ENCODE measurements at places on chromosomes 7 and 10. TPM values are rescaled to one million over a fixed set of nuclear protein-coding genes. Genes with fewer than 3 reads are reported as not detected.
A peak's percentile ranks its signal among the peaks of the same experiment; 100 is the strongest.

DNA sequence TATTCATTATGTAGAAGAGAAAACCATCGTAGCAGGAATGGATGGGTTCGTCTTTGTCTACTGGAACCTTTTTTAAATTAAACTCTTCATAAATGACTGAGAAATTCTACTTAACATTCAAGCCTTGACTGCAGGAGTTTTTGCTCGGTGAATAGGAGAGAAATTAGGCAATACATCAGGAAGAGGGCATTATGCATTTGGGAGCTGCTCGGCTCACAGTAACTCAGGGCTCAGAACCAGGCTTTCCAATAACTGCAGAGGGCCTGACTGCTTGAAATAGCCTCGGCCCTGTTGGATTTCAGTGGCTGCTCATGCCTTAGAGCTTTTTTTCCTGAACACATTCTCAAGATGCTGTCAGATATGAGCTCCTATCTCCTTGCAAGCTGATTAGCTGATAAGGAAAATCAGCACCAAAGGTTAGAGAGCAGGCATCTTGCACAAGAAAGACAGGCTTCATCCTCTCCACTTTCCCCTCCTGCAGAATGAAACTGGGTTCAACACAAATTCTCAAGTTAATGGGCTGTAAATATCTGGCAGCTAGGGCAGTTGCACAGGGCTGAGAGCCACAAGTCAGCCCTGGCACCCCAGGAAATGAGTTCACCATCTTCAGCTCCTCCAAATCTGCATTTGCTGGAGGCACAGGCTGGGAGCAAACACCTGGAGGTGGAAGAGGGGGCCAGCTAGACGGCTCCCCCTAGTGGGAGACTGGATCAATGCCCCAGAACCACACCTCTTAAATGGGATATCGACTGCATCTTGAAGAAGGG lies 24.3 kb downstream of the TECTB start:
- H3K27me3 ChIP-seq: no peaks in the 10 kb centered on the region
- H3K4me1 ChIP-seq: no peaks in the 10 kb centered on the region
- H3K36me3 ChIP-seq: no peaks in the 10 kb centered on the region
- peak; percentile 24 for DNase-seq

TMEM106B gene
- total RNA-seq: 31.7 TPM

LEP gene
- 0.30 TPM for total RNA-seq

RBM17 gene
- 77.0 TPM for total RNA-seq

LCOR gene
- total RNA-seq: 16.7 TPM

DNA sequence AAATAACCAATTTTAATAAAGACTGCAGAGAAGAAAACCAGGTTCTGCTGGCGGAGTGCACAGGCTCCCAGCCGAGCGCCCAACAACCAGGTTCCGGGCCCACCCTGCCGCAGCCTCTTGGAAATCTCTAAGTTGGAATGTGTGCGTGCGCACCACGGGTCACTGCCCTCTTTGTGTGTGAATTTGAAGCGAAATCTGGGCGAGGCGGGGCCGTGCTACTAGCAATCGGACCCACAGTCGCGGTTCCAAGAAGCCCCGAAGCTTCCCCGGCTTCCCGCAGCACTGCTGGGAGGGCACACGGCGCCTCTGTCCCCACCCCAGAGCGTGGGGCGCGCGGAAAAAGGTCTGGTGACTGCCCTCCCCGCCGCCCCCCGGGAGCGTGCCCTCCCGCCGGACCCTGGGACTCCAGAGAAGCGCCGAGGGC lies 666 bp upstream of the MAP3K8 start:
- peak; percentile 78 for DNase-seq
- H3K36me3 ChIP-seq: no peaks in the 10 kb centered on the region
- no peaks in the 10 kb centered on the region for H3K27me3 ChIP-seq

- no peak for DNase-seq
- no peaks in the 10 kb centered on the region for H3K36me3 ChIP-seq
- H3K27ac ChIP-seq: no peak overlapping the region
- H3K4me3 ChIP-seq: no peak overlapping the region
- H3K4me1 ChIP-seq: no peaks in the 10 kb centered on the region
- H3K27me3 ChIP-seq: no peaks in the 10 kb centered on the region
These were observed 60.3 kb downstream of the PRR15 start for GRCh38 chr7:29623973-29624372.

GRCh38 chr10:44370731-44371248 lies 14.1 kb downstream of the CXCL12 start:
- peaks cover 4% of the 10 kb centered on the region for H3K4me1 ChIP-seq
- H3K27me3 ChIP-seq: no peaks in the 10 kb centered on the region
- no peaks in the 10 kb centered on the region for H3K36me3 ChIP-seq
- no peak overlapping the region for H3K27ac ChIP-seq

DNA sequence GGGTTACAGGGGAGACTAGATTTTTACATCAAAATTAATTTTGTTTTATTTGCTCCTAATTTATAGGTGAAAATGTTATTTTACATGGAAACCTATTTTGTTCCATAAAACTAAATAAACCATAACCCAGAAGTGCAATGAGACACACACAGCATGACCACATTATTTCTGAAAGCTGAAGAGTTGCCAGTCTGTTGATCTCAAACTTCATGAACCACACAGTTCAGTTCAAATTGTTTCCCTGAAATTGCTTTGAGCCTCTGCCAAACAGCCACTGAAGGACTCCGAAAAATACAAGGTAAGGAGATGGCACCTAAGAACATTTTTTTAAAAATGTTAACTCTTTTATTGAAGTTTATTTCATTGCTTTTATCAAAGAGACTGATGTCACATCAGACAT lies 25.0 kb upstream of the ITGB8 start:
- H3K36me3 ChIP-seq: no peaks in the 10 kb centered on the region
- no peaks in the 10 kb centered on the region for H3K27me3 ChIP-seq
- no peak overlapping the region for H3K27ac ChIP-seq
- no peaks in the 10 kb centered on the region for H3K4me1 ChIP-seq
- H3K4me3 ChIP-seq: no peak overlapping the region

DNA sequence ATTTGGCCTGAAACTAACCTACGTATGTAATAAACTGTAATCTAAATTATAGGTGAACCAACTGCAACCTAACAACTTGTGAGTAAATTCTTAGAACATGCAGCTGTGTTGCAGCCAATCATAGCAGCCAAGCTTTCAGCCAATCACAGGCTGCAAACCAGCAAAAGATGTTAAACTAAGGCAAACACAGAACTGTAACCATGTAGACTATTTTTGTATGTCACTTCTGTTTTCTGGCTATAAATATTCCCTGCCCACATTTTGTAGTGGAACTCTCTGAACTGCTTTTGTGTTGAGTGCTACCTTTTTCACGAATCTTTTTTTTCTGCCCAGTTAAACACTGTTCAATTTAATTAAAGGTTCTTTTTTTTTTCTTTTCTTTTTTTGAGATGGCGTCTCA lies 28.2 kb upstream of the ZPBP start:
- DNase-seq: no peak
- H3K36me3 ChIP-seq: no peaks in the 10 kb centered on the region
- no peaks in the 10 kb centered on the region for H3K4me1 ChIP-seq
- no peak overlapping the region for H3K4me3 ChIP-seq
- no peak overlapping the region for H3K27ac ChIP-seq

DNA sequence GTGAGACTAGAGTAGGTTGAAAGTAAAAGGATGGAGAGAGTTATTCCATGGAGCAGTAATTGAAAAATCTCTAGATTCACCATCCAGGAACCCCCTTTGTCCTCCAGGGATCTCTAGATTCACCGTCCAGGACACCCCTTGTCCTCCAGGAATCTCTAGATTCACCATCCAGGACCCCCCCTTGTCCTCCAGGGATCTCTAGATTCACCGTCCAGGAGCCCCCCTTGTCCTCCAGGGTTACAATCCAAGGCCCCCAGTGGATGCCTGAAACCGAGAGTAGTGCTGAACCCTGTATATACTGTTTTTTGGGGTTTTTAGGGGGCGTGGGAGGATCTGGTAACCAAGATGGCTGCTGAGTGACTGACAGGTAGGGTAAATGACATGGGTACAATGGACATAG lies 38.3 kb upstream of the PPP2R2D start:
- no peaks in the 10 kb centered on the region for H3K4me1 ChIP-seq
- no peak overlapping the region for H3K4me3 ChIP-seq
- H3K36me3 ChIP-seq: no peaks in the 10 kb centered on the region
- no peak overlapping the region for H3K27ac ChIP-seq
- H3K27me3 ChIP-seq: peaks cover 42% of the 10 kb centered on the region

DNA sequence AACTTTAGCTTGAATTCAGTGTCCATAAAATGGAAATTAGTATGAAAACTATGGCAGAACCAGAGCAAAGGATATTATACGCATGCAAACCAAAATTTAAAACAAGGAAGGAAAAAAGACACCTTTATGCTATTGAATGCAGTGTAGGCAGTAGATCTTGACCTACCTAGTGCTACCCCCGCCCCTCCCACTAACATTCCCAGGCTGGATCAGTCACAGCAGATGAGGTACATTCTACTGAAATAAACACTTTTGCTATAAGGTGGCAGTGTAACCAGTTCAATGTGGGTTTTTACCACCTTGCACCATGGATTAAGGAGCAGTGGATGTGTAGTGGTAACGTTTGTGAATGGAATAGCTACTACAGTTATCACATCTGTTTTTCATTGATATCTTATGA lies 27.9 kb downstream of the SRI start:
- H3K27me3 ChIP-seq: no peaks in the 10 kb centered on the region
- H3K4me1 ChIP-seq: no peaks in the 10 kb centered on the region
- H3K4me3 ChIP-seq: no peak overlapping the region

- no peak for DNase-seq
- peaks cover 8% of the 10 kb centered on the region for H3K27me3 ChIP-seq
- no peaks in the 10 kb centered on the region for H3K4me1 ChIP-seq
- peak overlapping the region; percentile 64 for H3K4me3 ChIP-seq
- H3K27ac ChIP-seq: no peak overlapping the region
These were observed 741 bp downstream of the GPR85 start for GRCh38 chr7:113085781-113086390.

SKAP2 gene
- total RNA-seq: 12.7 TPM

SH2D4B gene
- not detected for total RNA-seq

- no peak overlapping the region for H3K27ac ChIP-seq
- no peaks in the 10 kb centered on the region for H3K27me3 ChIP-seq
- H3K36me3 ChIP-seq: no peaks in the 10 kb centered on the region
- no peak overlapping the region for H3K4me3 ChIP-seq
- H3K4me1 ChIP-seq: peaks cover 11% of the 10 kb centered on the region
- no peak for DNase-seq
These were observed 56.9 kb upstream of the FAM133B start for GRCh38 chr7:92647011-92647625.

GRCh38 chr10:11397077-11397965 lies 214.1 kb downstream of the USP6NL start:
- H3K27ac ChIP-seq: no peak overlapping the region
- H3K4me1 ChIP-seq: no peaks in the 10 kb centered on the region
- no peak overlapping the region for H3K4me3 ChIP-seq

DNA sequence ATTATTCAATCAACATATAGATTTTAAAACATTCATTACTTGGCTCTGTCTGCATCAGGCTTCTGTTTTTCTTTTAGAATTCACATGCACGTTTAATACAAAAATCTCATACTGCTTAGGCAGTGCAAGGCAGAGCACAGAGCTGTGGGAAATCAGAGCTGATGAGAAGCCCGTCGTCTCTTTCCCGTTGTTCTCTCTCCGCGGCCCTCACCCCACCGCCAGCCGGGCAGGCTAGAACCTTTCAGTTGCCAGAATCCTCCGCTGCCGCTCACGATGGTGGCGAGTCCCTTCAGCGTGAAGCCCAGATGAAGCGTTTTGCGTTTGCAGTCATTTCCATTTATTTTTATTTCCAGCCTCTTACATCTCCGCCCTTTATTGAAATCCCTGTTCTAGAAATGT lies 648.2 kb downstream of the SDK1 start:
- peak overlapping the region; percentile 11 for H3K4me3 ChIP-seq
- H3K4me1 ChIP-seq: peaks cover 6% of the 10 kb centered on the region
- no peak for DNase-seq
- H3K27me3 ChIP-seq: no peaks in the 10 kb centered on the region
- no peak overlapping the region for H3K27ac ChIP-seq

ATG9B gene
- not detected for total RNA-seq

DNA sequence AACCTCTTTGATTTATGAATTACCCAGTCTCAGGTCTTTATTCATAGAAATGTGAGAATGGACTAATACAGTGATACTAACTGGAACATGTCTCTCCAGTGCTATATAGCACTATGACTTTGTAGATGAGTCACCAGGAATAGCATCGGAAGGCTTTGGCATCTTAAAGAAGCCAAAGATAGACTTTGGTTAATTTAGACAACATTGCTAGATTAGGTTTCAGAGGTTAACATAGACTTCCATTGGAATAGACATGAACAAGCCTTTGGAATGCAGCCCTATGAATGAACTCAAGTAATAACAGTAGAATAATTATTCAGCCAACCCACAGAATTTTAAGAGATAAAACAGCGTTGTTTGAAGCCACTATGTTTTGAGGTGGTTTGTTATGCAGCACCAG lies 169.2 kb downstream of the HGF start:
- no peaks in the 10 kb centered on the region for H3K36me3 ChIP-seq
- no peaks in the 10 kb centered on the region for H3K4me1 ChIP-seq
- no peak for DNase-seq
- H3K4me3 ChIP-seq: no peak overlapping the region
- no peaks in the 10 kb centered on the region for H3K27me3 ChIP-seq

- H3K36me3 ChIP-seq: no peaks in the 10 kb centered on the region
- peaks cover 18% of the 10 kb centered on the region for H3K4me1 ChIP-seq
- no peak for DNase-seq
- H3K27me3 ChIP-seq: no peaks in the 10 kb centered on the region
- no peak overlapping the region for H3K4me3 ChIP-seq
These were observed 18.0 kb upstream of the DLG5 start for GRCh38 chr10:77944519-77944918.

DNA sequence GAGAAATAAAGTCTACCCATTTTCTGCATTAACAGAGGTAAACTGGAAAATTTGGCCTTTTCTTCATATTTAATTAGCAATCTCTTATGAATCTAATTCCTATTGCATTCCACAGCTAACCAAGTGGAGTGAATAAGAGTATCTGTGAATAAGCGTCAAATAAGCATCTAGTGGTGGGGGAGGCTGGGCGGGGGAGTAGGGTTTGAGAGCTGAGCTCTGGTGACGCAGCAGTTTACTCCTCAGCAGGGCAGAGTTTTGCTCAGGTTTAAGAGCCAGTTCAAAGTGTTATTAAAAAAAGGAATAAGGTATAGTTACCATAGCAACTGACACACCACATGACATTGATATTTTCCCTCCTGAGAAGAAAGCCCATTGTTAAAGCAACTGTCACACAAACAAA lies 1346.8 kb upstream of the CELF2 start:
- no peak for DNase-seq
- no peaks in the 10 kb centered on the region for H3K4me1 ChIP-seq
- no peak overlapping the region for H3K4me3 ChIP-seq
- H3K36me3 ChIP-seq: no peaks in the 10 kb centered on the region
